Memory B cell (primary cell): ENCODE measurements at places on chromosomes 4 and X.

DNA sequence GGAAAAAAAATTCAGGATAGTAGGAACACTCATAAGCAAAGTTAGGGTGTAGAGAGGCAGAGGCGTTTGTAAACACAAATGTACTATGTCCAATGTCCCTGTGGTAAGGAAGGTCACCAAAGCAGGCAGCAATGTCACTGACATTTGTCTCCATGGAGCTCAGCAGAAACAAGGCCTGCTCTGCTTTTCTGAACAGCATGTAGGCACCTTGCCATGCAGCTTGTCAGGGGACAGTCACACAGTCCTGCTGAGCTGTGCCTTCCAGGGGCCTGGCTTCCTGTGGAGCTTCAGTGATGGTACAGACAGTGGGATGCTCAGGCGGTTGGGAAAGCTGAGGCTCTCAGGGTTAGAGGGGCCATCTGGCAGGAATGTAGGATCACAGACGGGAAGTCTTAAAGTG lies 74.5 kb upstream of the HS3ST1 start:
- H3K4me1 ChIP-seq: peaks cover 3% of the 10 kb centered on the region
- DNase-seq: no peak
- no peaks in the 10 kb centered on the region for H3K36me3 ChIP-seq

GRCh38 chrX:67351411-67351810 lies 192.4 kb upstream of the AR start:
- no peaks in the 10 kb centered on the region for H3K27me3 ChIP-seq
- no peak for DNase-seq
- H3K27ac ChIP-seq: no peak overlapping the region
- no peaks in the 10 kb centered on the region for H3K4me1 ChIP-seq
- no peaks in the 10 kb centered on the region for H3K36me3 ChIP-seq

GRCh38 chr4:124566030-124566429 lies 146.5 kb downstream of the ANKRD50 start:
- H3K27ac ChIP-seq: no peak overlapping the region
- H3K27me3 ChIP-seq: no peaks in the 10 kb centered on the region
- no peak for DNase-seq
- no peaks in the 10 kb centered on the region for H3K4me1 ChIP-seq

DNA sequence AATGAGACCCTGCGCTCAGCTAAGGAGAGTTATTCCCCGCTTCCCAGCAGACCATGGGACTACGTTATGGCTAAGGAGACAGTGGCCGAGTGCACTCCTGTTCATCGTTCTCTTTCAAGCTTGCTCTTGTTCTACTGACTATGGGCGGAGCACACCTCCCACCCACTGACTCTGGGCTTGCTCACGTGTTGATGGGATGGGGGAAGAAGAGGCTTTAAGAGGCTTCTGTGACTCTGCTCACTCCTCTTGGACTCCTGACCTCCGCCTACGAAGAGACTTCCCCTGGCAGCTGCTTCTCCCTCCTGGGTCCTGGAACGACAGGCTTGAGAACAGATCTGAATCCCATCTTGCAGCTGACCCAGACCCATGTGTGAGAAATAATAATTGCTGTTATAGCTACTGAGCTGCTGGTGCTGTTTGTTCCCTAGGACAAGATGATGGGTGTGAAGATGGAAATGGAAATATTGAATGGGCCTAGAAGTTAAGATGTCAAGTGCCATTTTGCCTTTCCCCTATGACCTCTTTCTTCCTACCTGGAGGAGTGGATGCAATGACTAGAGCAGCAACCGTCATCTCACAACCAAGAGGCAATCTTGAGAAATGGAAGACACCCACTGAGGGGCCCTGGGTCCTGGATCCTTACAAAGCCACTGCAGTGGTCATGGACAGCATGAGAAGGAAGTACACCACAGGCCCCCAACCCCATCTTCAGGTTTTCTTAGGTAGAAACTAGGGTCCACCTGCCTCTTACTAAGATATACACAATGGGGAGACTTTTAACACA lies 38.7 kb upstream of the IRAK1 start:
- H3K4me1 ChIP-seq: peaks cover 35% of the 10 kb centered on the region
- H3K36me3 ChIP-seq: peaks cover 10% of the 10 kb centered on the region
- peak overlapping the region; percentile 53 for H3K27ac ChIP-seq
- no peaks in the 10 kb centered on the region for H3K27me3 ChIP-seq
- no peak overlapping the region for H3K4me3 ChIP-seq

GRCh38 chr4:174406383-174406782 lies 115.9 kb downstream of the HPGD start:
- H3K27me3 ChIP-seq: peaks cover 5% of the 10 kb centered on the region
- no peak overlapping the region for H3K4me3 ChIP-seq
- no peaks in the 10 kb centered on the region for H3K4me1 ChIP-seq
- DNase-seq: no peak
- H3K27ac ChIP-seq: no peak overlapping the region

GRCh38 chrX:150870029-150870428 lies 28.4 kb downstream of the CD99L2 start:
- H3K4me1 ChIP-seq: peaks cover 21% of the 10 kb centered on the region
- H3K36me3 ChIP-seq: peaks cover 9% of the 10 kb centered on the region
- no peak overlapping the region for H3K4me3 ChIP-seq
- H3K27ac ChIP-seq: no peak overlapping the region

DNA sequence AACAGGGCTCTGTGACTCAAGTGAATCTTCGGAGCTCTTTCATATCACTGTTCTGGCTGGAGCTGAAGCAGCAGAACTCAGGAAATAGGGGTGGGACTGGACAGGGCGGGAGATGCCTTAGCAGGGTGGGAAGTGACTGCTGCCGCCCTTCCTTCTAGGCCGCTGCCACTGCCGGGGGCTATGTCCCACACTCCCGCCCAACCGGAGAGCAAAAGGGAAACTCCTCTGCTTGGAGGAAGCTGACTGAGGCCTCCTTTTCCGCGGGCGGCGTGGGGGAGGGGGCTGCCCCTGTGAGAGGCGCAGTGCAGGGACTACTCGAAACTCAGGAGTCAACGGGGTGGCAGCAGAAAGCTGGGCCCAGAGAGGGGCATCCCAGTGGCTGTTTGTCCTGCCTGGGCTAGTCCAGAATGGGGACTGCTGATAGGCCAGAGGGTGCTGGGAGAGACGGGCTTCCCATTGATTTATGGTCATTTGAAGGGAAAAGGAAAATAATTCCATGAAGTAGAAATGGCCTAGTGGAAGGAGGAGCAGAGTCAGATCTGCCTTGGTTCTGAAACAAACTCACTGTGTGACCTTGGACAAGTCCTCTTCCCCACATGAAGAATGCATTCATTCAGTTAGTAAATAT lies 36.9 kb downstream of the STARD8 start:
- DNase-seq: no peak
- H3K27me3 ChIP-seq: peaks cover 16% of the 10 kb centered on the region
- H3K4me3 ChIP-seq: no peak overlapping the region
- no peaks in the 10 kb centered on the region for H3K36me3 ChIP-seq
- H3K27ac ChIP-seq: no peak overlapping the region

DNA sequence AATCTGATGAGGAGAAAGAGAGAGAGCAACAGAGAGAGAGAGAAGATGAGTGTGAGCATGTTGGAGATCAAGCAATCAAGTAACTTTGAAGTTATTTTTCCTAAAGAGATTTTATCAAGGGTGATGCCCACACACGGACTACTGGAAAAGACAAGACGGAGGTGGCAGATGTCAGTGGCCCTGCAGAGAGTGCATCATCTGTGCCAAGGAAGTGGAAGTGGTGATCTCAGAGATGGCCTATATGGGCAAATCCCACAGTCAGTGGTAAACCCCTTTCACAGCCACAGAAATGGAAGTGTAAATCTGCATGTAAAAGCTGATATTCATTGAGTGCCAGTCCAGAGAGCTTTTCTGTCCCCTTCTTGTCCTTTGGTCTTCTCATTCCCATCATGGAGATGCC lies 577.2 kb upstream of the AADAT start:
- no peak for DNase-seq
- no peak overlapping the region for H3K27ac ChIP-seq
- no peaks in the 10 kb centered on the region for H3K36me3 ChIP-seq
- H3K4me3 ChIP-seq: no peak overlapping the region

DNA sequence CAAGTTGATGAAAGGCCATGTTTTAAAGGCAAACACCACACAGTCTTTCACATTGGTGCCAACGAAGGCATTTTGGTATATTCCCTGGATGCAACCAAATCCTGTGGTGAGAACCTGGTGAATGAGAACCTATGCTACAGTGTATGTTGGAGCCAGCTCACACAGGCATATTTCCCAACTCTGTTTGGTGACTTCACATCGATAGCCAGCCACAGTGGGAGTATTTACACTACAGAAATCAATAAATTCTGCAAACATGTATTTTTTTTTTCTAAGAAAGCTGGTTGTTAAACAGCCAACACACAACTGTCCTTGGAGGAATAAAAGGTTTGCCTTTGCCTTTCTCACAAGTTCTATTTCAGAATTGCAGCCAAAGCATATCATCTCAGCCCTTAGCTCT lies 691.0 kb downstream of the GRID2 start:
- no peaks in the 10 kb centered on the region for H3K36me3 ChIP-seq
- no peak for DNase-seq
- no peaks in the 10 kb centered on the region for H3K4me1 ChIP-seq
- no peak overlapping the region for H3K27ac ChIP-seq
- H3K4me3 ChIP-seq: no peak overlapping the region

DNA sequence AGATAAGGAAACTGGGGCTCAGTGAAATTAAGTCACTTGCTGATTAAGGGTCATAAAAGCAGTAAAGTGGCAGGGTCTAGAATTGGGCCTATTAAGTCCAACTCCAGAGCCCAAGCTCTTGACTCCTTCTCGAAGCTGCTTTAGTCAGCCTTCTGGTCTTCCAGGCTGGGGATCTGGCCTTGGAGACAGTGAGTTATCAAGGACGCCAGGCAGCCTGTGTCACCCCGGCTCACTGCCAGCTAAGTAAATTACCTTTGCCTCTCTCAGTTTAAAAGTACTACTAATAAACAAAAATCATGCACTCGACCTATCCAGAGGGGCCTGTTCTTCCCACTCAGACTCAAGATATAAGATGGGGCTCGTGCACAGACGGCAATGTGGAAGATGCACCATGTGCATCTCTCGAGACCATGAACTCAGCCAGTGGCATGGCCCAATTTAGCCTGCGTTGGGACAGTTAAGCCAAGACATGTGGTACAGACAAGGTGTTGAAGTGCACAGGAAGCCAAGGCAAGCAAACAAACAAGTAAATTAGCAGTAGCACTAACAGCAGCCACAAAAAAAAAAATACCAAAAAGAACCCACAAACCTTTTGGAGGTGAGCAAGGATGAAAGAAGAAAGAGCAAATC lies 62.0 kb upstream of the MAP3K15 start:
- DNase-seq: no peak
- H3K4me1 ChIP-seq: peaks cover 2% of the 10 kb centered on the region
- H3K4me3 ChIP-seq: no peak overlapping the region
- H3K27ac ChIP-seq: no peak overlapping the region
- no peaks in the 10 kb centered on the region for H3K27me3 ChIP-seq

- H3K4me1 ChIP-seq: peaks cover 24% of the 10 kb centered on the region
- H3K27ac ChIP-seq: peak overlapping the region; percentile 32
- H3K36me3 ChIP-seq: peaks cover 12% of the 10 kb centered on the region
- H3K4me3 ChIP-seq: peak overlapping the region; percentile 4
Measured at GRCh38 chr4:98603683-98604521, 54.5 kb downstream of the TSPAN5 start.

DNA sequence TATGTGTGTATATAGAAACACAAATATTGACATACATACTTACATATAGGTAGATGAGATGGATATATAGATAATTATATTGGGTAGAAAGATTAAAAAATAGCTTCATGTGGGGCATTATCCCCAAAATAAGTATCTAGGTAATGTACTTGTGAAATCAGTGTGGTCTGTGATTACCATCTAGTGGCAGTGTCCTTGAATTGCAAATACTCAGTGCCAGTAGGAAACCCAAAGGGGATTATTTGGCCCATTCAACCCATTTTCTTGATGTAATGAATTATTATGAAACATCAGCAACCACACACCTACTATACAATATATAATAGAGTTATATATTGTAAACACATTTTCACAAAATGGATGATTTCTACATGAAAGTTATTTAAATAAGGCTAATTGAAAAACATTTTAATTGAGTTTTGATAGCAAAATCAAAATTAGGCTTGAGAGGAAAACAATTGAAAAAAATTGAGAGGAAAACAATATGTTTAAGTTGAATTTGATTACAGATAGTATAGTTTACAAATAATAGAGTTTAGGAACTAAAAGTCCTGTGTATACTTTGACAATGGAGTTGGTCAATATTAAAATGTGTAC lies 389.4 kb downstream of the GALNTL6 start:
- no peaks in the 10 kb centered on the region for H3K36me3 ChIP-seq
- no peak for DNase-seq
- no peak overlapping the region for H3K27ac ChIP-seq
- peaks cover 7% of the 10 kb centered on the region for H3K4me1 ChIP-seq

DNA sequence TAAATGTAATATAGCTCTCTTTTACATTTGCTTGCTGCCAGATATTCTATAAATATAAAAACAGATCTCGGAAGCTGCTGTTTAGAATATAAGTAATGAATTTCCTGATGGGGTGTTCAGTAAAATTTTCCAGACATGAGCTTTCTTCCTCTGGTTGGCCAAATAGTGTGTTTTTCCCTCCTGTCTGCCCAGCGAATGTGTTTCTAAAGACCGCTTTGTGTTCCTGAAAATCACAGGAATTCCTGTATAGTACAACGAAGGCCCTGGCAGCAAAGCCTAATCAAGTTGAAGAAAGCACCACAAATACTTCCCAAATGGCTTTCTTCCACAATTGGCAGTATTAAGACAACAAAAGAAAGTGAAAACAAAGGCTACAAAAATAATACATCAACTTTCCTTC lies 494.1 kb downstream of the INPP4B start:
- no peaks in the 10 kb centered on the region for H3K36me3 ChIP-seq
- no peaks in the 10 kb centered on the region for H3K4me1 ChIP-seq
- H3K27me3 ChIP-seq: no peaks in the 10 kb centered on the region
- H3K4me3 ChIP-seq: no peak overlapping the region

DNA sequence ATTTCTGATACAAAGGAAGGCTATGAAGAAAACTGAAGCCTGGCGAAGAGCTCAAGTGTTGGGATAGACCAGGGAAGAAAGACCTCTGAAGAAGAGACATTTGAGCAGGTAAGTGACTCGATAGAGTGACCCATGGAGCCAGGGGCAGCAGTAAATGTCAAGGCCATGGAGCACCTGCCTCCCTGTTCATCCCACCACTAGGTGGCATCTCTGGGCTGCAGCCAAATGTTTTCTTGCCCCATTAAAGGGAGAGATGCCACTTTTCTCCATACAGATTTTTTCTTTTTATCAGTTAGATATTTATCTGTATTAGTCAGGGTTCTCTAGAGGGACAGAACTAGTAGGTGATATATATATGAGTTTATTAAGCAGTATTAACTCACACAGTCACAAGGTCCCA lies 4.9 kb upstream of the ZNF81 start:
- H3K4me1 ChIP-seq: peaks cover 2% of the 10 kb centered on the region
- no peak overlapping the region for H3K4me3 ChIP-seq
- no peaks in the 10 kb centered on the region for H3K36me3 ChIP-seq
- no peaks in the 10 kb centered on the region for H3K27me3 ChIP-seq
- no peak overlapping the region for H3K27ac ChIP-seq

GRCh38 chrX:148270499-148270898 lies 229.9 kb upstream of the AFF2 start:
- H3K36me3 ChIP-seq: no peaks in the 10 kb centered on the region
- H3K27ac ChIP-seq: no peak overlapping the region
- no peaks in the 10 kb centered on the region for H3K27me3 ChIP-seq

- H3K27ac ChIP-seq: no peak overlapping the region
- no peak for DNase-seq
- peaks cover 3% of the 10 kb centered on the region for H3K36me3 ChIP-seq
- H3K27me3 ChIP-seq: peaks cover 2% of the 10 kb centered on the region
Measured at GRCh38 chr4:114561590-114561989, 37.0 kb upstream of the UGT8 start.
